Activated T-helper 1 cell treated with anti-CD3 and anti-CD28 coated beads, Interleukin-12 subunit alpha, Interleukin-12 subunit beta, Interleukin-2, Interleukin-4 antibody, amounts not matched to agents 30 ng/mL and 10 ng/mL and 1 ng/mL, durations not matched to agents 14 hours and 24 hours and 36 hours (primary cell): ENCODE measurements at places on chromosomes 1 and 21.

DNA sequence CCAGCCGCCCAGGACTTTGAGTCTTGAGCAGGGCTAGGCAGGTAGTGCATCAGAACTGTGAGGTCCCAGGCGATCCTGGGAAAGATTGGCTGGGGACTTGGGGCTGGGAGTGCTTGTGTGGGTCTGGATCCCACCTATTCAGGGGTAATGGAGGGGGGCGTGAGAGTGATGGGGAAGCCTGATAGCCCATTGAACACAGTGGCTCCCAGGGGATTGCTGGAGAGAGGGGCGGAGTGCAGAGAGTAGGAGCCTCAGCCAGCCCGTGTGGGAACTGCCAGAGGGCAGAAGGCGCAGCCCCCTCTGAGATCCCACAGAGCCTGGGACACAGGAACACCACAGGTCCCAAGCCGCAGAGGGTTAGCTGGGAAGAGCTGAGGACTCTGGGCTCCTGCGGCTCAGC lies 19.3 kb upstream of the PDZK1IP1 start:
- no peak for DNase-seq

DNA sequence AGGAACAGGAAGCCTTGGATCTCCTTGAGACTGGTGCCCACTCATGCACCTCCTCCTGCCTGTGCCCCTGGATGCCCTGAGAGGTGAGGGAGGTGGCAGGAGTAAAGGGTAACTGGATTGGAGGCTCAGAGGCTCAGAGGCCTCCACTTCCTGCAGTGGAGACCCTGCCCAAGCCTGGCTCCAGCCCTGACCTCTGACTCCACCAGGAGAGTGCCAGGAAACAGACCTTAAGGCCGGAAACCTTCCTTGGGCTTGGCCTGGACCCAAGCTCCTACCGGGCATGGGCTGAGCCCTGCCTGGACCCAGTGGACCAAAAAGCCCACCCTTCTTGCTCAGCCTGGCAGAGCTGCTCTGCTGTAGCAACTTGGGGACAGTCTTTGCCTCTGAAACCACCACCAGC lies 15.0 kb upstream of the CELA3B start:
- DNase-seq, result no peak

DNA sequence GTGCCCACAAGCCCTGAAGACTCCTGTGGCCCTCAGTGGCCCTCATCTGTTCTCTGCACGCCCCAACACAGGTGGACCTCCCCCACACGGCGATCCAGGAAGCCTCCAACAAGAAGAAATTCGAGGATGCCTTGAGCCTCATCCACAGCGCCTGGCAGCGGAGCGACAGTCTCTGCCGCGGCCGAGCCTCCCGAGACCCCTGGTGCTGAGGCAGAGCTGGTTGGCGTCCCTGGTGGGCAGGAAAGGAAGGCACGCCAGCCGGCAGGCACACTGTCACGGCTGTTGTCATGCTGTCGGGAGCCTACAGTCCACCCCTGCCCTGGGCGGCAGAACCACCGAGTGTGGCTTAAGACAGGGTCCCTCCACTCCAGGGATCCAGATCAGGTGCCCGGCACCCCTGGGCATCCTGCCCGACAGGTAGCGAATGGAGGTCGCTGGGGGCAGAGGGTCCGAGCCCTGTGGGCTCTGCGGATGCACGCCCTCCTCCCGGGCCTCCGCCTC lies 2.3 kb upstream of the SLC25A34 start:
- DNase-seq, result no peak

- no peak for DNase-seq
Measured at GRCh38 chr1:183780757-183781156, 24.2 kb upstream of the RGL1 start.

DNA sequence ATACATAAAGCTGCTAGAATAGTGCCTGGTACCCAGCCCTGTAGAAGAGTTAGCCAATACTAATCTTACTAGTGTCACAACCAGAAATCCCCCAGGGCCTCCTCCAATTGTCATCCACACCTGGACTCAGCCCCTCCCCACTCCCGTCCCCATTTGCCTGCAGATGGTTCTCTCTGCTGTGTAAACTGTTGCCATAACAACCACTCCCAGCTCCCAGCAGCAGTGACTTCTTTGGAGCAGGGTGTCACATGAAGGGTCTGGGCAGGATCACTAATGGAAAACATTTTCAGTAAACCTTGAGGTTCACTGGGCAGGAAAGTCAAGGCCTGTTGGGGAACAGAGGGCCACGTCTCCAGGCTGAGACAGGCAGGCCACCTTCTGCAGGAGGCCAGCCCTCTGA lies 126.0 kb upstream of the IPO9 start:
- no peak for DNase-seq

- DNase-seq, result no peak
Measured at GRCh38 chr1:167471568-167471967, 46.8 kb downstream of the CD247 start.

DNA sequence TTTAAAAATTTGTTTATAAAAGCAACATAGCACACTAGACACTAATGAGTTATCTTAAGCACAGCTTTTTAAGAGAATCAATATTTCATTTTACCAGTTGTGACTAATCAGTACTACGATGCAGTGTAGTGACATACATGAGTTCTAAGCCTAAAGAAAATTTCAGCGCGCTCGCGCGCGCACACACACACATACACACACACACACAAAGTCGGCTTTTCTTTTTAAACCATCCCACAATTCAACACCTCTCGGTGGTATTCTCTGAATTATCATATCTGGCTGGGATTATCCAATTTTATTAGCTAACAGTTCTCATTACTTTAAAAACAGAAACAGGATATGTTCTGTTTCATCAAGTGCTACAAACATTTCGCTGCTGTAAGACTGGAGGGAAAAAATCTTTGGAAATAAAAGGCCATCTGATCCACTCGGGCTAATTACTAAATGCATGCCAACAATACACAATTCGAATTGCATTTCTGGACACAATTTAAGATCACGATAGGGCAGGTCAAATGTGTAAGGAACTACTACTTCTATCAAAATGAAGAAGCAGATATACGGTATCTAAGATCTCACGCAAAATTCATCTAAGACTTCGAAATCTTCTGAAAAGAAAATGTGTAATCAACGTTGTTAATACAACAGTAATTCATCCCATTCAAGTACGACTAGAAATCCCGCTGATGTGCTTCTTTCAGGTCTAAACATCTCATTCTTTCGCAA lies 1.2 kb downstream of the TUT4 start:
- DNase-seq, result peak; percentile 19

DNA sequence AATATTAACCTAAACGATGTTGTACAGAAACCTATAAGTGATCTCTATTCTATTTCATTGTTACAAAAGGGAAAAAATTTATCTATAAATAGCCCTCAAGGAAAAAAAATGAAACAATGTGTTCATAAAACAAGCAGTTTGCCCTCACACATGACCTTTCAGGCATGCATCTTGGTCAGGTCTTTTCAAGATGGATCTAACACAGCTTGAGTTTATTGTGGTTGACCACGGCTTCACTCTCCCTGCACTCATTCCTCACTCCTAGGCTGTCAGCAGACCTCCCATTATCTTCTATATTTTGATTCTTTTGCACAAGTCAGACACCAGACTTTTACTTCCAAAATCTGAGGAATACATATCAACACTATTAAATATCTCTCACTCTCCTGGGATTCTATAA lies 544.3 kb downstream of the KCNT2 start:
- DNase-seq, result no peak

- DNase-seq, result no peak
Measured at GRCh38 chr1:246254854-246255253, 252.2 kb downstream of the SMYD3 start.

DNA sequence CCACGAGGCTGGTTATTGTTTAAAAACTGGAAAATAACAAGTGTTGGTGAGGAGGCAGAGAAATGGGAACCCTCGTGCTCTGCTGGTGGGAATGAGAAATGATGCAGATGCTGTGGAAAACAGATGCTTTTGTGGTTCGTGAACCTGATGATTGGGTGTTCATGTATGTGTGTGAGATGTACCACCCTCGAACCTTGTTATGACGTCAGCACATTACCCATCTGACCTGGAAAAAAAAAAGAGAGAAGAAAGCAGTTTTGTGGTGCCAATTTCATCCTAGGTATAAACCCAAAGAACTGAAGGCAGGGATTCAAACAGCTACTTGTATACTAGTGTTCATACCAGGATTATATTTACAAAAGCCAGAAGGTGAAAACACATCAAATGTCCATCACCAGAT lies 6.4 kb upstream of the CFAP107 start:
- DNase-seq, result no peak

DNA sequence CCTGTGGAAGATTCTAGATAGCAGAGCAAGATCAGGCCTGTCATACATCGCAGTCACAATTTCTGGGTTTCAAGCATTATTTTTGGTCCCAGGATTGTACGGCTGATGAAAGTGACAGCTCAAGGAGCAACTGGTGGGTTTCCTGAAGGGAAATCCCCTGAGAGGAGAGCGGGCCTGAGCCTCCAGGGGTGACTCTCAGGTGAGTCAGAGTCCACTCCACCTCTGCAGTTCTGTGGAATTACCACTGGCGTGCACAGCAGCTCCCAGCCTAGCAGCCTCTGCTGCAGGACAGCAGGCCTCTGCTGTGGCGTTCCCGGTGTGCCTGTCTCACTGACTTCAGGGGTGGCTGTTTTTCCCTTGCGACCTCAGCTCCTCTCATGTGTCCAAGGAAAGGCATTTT lies 24.4 kb downstream of the SLC66A1 start:
- DNase-seq, result no peak

- DNase-seq, result no peak
Measured at GRCh38 chr1:180540697-180541594, 17.8 kb upstream of the OVAAL start.

GRCh38 chr1:169091480-169091941 lies 15.0 kb upstream of the ATP1B1 start:
- DNase-seq, result no peak

DNA sequence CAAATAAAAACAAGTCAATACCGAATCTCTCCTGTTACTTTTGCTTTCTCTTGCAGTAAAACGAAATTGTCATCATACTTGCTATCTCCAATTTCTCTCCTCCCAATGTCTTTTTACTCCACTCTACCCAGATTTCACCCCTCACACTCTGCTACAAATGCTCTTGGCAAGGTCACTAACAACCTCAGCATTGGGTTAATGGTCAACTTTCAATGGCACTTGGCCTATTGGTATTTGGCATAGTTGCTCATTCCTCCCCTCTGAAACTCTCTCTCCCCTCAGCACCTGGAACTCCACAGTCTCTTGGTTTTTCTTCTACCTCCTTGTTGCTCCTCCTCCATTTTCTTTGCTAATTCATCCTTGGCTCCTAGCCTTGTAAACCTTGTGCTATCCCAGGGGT lies 367.3 kb downstream of the PTPRU start:
- DNase-seq, result no peak

DNA sequence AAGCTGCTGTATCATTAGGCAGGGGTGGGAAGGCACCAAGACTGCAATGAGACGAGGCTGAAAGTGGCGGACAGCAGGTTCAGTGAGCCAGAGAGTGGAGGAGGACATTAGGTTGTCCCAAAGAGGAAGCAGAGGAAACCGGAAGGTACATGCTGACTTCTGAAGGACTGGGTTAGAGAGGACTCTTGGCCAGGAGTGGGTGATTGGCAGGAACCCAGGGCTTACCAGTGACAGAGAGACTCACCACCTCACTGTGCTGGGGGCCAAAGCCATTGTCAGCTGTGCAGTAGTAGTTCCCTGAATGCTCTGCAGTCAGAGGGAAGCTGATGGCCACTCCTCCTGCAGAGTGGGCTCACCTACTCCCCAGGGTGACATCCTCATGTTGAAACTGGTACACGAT lies 41.9 kb upstream of the FCRL4 start:
- no peak for DNase-seq

GRCh38 chr1:204335085-204335484 lies 24.6 kb downstream of the PLEKHA6 start:
- no peak for DNase-seq

DNA sequence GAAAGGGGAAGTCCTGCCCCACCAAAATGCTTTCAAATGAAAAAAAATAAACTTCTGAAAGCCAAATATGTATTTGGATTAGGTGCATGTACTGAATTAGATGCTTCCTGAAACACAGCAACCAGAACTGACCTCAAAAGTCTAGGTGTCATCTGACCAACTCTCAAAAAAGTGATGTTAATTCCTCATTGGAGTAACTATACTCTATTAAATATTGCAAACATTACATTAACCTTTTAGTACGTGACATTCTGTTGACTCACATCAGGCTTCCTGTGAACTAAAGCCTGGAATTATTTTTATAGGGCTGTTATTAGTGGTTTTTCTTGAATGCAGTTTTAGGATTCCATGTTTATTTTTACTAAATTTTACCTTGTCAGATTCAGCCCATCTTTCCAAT lies 73.5 kb downstream of the ASTN1 start:
- DNase-seq, result no peak

GRCh38 chr21:28675331-28676041 lies 317.2 kb downstream of the LTN1 start:
- no peak for DNase-seq

- DNase-seq, result no peak
Measured at GRCh38 chr1:239593527-239593926, 207.2 kb downstream of the CHRM3 start.

DNA sequence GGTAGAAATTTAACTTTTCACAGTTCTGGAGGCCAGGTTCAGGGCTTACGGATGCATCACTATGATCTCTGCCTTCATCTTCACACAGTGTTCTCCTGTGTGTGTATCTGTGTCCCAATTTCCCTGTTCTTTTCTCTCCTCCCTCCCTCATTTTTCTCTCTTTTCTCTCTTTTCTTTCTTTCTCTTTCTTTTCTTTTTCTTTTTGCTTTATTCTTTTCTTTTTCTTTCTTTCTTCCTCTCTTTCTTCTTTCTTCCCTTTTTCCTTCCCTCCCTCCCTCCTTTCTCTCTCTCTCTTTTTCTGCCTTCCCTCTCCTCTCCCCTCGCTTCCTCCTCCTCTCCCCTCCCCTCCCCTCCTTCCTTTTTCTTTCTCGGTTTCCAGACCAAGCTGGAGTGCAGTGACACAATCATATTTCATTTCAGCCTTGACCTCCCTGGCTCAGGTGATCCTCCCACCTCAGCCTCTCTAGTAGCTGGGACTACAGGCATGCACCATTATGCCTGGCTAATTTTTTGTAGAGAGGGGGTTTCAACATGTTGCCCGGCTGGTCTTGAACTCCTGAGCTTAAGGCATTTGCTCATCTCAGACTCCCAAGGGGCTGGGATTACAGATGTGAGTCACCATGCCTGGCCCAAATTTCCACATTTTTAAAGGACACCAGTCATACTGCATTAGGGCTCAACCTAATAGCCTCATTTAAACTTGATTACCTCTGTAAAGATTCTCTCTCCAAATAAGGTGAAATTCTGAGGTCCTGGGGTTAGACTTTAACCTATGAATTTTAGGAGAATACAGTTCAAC lies 115.9 kb downstream of the HUNK start:
- no peak for DNase-seq

GRCh38 chr1:64745181-64745985 lies 508 bp downstream of the RAVER2 start:
- DNase-seq, result no peak

GRCh38 chr1:68976916-68977610 lies 480.2 kb upstream of the DEPDC1 start:
- DNase-seq, result no peak
